ENCODE measurements at places on chromosomes 2 and 18.

DNA sequence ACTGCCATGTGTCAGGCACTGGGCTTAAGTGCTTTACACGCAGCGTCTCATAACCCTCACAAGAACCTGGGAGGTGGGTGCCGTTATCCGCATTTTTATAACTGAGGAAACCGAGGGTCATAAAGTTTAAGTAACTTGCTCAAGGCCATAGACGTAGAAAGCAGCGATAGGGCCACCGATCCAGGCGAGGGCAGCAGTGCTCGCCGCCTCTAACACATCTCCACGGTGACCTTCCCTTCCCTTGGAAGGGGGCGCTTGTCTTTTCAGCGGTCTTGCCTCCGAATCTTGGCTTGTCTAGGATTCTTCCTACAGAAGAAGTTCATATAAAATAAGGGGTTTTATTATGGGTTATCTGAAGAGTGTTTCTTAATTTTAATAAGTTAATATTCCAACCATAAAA is 186.6 kb downstream of the GBX2 start:
- DNase-seq: no peak

- DNase-seq: no peak
These were observed 848.0 kb upstream of the FAM98A start for GRCh38 chr2:34447097-34447496.

- DNase-seq: no peak
These were observed 24.4 kb downstream of the GPR39 start for GRCh38 chr2:132441051-132441450.

GRCh38 chr2:161077367-161078210 is 82.6 kb upstream of the TANK start:
- peak; percentile 50 for DNase-seq

GRCh38 chr2:9695941-9696340 is 65.1 kb upstream of the YWHAQ start:
- no peak for DNase-seq

DNA sequence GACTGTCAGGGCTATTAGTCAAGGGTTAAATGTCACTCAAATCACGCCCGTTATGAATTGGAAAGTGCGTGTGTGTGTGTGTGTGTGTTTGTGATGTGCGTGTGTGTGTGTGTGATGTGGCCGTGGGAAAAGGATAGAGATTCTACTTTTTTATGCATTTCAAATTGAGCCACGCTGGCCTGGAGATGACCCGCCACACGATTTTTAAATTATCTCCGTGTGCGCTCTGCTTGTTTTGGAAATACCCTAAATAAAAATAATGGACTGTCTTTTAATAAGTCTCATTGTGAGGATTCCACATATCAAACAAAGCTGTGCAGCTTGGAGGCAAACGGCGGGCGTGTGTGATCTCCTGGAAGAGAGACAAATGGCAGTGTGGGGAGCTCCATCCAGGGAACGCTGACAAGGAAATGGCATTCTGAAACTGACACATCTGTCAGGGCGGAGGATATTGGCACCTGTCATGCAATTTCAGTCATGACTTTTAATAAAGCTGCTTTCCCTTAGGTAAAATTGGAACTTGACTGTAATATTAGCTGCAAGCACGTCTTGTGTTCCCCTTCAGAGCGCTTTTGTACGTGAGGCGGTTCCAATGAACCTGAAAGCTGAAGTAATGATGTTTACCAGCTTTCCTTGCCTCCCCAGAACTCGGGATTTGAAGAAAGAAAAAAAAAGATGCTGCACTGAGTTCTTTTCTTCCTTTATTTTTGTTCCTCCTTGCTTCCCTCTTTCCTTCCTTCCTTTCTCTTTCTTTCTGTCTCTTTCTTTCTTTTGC is 381.8 kb upstream of the SMIM21 start:
- DNase-seq: no peak

GRCh38 chr2:230658877-230659652 is 53.6 kb upstream of the CAB39 start:
- DNase-seq: no peak

GRCh38 chr2:17538022-17538843 is 2.3 kb upstream of the VSNL1 start:
- no peak for DNase-seq

DNA sequence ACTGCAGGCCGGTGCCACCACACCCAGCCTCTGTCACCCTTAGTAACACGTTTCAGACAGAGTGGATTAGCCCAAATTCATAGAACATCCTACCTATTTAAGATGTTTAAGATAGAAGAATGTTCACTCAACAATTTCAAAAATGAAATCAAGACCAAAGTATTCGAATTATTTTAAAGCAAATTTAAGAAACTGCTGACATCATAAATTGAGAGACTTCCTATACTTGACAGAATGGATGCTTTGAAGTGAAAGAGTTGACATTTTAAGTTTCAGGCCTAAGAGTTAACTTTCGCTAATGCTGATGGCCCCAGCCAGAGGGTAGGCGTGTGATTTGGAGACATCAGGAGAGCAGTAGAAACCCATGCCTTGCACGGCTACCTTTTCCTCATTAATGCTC is 271.9 kb downstream of the SS18 start:
- no peak for DNase-seq

GRCh38 chr2:131410173-131410572 is 46.2 kb upstream of the RAB6D start:
- no peak for DNase-seq

DNA sequence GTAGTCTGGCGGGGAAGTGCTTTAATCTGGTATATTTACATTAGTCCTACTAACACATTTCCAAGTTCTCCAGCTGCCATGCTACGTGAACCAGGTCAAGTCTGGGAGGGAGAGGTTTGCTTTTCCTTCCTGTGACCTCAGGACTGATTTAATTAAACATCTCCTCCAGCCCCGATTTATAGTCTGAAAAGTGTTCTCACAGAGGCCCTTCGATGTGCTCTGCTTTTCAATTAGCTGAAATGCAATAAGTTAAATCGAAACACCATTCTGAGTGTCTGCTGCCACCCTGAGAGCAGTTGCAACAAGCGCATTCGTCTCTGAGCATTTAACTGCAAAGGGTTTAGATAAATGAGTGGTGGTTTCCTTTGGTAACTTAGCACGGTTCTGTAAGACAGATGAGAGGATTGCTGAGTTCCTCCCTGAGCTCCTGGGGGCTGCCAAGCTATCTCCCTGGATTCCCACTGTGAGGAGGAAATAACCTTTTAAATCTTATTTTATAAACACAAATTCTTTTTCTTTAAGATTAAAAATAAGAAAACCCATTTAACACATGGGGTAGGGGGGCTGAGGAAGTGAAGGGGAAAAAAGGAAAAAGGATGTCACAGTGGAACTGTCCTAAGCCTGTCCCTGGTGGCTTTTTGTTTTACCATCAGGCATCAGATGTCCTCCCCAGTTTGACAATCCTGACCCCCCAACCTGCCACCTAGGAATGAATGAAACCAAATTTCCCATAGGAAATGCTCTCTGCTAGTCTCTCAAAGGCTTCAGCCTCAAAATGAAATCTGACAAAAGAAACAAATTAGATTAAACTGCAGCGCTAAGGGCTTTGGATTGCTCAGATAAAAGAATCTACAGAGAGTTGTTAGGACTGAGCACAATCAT is 56.5 kb upstream of the CREB1 start:
- peak; percentile 85 for DNase-seq

- no peak for DNase-seq
These were observed 367.4 kb downstream of the EPHA4 start for GRCh38 chr2:221204699-221205098.

GRCh38 chr18:26421931-26422330 is 126.4 kb downstream of the KCTD1 start:
- no peak for DNase-seq

DNA sequence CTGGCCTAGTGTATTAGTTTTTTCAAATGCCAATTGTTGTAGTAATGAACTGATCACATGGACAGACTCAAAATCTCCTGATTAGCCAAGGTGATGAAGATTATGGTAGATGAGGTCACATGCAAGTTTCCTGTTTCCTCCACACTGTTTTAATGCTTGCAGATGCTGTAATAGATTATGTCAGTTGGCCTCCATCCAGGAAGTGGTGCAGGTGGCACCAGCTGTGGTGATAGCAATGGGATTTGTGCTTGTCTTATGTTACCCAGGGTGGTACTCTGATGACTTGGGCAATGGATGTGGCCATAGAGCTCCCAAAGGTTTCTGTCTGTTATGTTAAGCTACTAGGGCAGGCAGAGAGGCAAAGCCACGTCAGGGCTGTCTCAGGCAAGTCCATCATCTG is 332.9 kb upstream of the DDX18 start:
- DNase-seq: no peak

GRCh38 chr18:34990597-34990996 is 50.6 kb upstream of the MAPRE2 start:
- DNase-seq: peak; percentile 83

DNA sequence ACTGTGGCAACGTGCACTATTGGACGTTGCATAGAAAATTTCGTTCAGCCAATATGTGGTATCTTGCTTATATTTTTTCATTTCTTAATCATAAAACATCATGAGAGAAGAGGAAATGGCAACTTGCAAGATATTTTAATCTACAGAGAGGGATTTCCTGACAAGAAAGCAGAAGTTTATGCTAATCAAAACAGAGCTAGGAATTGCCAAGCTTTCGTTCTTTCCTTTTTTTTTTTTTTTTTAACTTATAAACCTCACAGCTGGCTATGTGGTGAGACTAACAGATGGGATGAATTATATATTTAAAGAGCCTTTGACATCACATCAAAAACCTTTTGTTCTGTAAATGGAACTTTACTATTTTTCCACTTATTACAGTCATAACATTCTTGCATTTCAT is 1136.9 kb upstream of the TMEFF2 start:
- DNase-seq: no peak

DNA sequence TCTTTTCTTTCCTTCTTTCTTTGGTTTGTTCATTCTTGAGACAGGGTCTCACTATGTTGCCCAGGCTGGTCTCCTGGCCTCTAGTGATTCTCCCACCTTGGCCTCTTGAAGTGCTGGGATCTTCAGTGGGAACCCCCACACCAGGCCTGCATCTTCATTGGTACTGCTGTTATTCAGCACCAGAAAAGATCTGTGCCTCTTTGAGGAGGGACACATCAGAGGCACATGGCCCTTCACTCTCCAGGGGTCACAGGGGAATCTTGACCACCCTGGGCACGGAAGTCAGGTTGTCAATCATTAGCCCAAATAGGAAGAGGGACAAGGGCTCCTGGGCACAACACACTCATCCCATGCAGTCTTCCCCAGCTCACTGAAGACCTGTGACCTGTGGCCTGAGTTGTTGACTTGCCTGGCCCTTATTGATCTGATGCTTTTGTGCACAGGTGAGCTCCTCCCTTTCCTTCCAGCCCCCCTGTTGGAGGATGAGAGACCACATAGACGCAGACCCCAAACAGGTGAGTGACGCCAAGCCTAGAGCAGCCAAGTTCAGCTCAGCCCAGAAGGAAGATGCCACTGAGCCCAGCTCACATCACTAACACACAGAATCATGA is 33.0 kb upstream of the ODC1 start:
- no peak for DNase-seq
